ENCODE measurements at places on chromosomes 7 and 10.

GRCh38 chr7:128697302-128697905 is 25.3 kb downstream of the GARIN1A start:
- peak; percentile 4 for DNase-seq

DNA sequence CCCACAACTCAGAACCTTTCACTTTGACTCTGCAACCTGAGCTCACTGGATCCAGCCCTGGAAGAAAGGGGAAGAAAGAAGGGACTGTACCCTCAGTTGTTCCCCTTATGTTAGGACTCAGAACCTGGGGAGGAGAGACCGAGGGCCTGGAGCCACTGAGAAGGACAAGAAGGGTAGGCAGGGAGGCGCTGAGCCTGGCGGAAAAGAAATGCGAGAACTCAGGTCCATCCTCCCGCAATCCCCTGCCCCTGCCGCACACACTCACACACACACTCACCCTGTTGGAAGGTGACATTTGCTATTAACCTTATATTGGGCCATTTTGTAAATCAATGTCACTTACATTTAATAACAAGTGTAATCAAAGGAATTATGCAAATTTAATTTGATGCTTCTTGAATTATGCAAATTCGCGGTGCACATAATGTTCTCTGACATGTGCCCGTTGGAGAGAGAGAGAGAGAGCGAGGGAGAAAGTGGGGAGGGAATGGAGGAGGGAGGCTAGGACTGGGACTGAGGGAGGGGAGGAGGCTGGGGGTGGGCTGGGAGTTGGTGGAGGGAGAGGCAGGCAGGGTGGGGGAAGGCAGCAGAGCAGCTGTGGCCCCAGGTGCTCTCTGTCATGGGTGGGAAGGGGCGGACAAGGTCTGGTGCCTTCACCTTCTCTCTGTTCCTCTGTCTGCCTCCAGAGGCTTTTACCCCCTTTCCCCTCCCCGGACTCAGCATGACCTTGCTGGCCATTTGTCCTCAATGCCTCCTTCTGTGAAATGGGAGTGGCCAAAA is 99.6 kb upstream of the PAX2 start:
- DNase-seq: no peak

GRCh38 chr10:74855027-74855426 is 28.6 kb downstream of the KAT6B start:
- no peak for DNase-seq

DNA sequence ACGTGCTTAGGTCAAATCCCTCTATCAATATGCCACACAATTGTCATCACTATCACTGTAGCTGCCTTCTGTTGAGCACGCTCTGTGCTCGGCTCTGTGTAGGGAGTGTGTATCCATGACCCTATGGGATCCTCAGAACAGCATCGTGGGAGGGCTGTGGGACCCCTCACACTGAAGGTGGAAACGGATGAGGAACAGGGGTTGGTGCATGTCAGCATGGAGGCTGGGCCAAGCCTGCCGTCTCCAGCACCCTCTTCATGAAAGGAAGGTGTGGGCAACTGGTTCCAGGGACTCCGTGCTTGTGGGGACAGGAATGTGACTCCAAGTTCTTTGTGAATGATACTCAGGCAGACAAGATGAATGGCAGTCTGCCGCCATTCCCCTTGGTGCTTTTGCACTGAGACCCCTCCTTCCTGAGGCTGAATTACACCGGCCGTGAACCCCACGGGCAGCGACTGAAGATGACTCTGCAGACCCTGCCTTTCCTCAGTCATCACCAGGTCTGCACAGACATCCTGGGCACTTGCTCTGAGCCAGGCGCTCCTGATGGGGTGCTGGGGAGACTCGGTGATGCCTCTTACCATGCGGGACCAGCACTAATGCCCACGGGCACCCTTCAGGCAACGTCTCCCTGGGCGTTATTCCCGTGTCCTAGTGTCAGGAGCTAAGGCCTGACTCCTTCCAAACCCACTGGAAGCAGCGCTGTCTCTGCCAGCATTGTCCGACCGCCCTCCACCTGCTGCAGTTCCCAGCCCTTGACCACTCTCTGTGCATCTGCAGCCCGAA is 495.2 kb downstream of the TCERG1L start:
- no peak for DNase-seq
